ENCODE measurements at places on chromosomes 7 and 10. TPM values are rescaled to one million over a fixed set of nuclear protein-coding genes. Genes with fewer than 3 reads are reported as not detected.

DNA sequence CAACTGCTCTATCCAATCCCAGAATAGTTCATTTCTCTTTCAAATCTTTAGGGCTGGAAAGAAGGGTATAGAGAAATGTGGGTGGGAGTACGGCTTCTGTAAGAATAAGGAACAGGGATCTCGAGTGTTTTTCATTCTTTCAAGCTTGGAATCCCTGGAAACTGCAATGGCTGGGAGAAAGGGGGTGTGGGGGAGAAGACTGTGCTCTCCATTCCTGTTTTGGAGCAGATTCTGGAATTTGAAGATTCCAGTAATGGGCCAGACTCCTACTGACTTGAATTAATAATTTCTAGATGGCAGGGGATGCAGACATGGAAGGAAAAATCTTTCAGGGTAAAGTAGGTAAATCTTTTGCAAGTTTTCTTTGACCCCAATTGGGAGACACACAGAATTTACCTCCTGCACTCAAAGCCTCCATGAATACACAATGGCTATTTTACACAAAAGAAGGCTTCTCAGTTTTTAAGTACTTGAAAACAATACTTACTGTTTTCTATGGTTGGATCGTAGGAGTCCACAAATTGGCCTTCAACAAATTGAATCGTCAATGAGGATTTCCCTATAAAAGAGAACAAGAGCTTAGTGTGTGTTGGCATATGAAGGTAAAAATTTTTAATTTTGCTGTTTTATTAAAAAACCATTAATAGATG is 29.1 kb downstream of the RHEB start:
- H3K27ac ChIP-seq, result no peak overlapping the region
- H3K27me3 ChIP-seq, result no peaks in the 10 kb centered on the region
- H3K36me3 ChIP-seq, result peaks cover 31% of the 10 kb centered on the region
- peaks cover 28% of the 10 kb centered on the region for H3K4me1 ChIP-seq

Gene KLF14
- total RNA-seq, result not detected

DNA sequence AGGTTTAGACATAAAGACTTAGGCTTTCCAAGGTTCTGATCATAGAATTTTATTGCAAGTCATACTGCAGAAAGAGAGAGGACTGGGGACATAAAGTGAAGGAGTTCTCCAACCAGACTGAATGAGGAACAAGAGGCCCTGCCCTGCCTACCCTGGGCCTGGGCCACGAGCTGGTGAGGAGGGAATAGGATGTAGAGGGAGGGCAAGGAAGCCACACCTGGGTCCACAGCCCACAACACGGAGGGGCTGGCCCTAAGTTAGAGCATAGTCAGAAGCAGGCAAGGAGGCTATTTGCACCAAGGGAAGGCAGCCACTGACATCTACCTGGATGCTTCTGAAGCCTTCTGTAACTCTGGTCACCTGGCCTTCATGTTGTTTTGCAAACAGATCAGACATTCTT is 82.2 kb upstream of the CXCL12 start:
- no peaks in the 10 kb centered on the region for H3K4me1 ChIP-seq
- no peak overlapping the region for H3K27ac ChIP-seq
- peaks cover 22% of the 10 kb centered on the region for H3K27me3 ChIP-seq
- H3K4me3 ChIP-seq, result no peak overlapping the region
- no peaks in the 10 kb centered on the region for H3K36me3 ChIP-seq

- DNase-seq, result no peak
- H3K4me3 ChIP-seq, result no peak overlapping the region
- H3K36me3 ChIP-seq, result no peaks in the 10 kb centered on the region
- H3K4me1 ChIP-seq, result peaks cover 5% of the 10 kb centered on the region
- no peak overlapping the region for H3K27ac ChIP-seq
Measured at GRCh38 chr10:5343979-5344378, 20.8 kb upstream of the UCN3 start.

Data from activated naive CD4-positive, alpha-beta T cell treated with anti-CD3 and anti-CD28 coated beads for 36 hours (primary cell).